Activated CD8-positive, alpha-beta memory T cell treated with anti-CD3 and anti-CD28 coated beads, Interleukin-2, amount 50 U/mL, for 48 hours (primary cell): ENCODE measurements at places on chromosomes 7 and 10.

DNA sequence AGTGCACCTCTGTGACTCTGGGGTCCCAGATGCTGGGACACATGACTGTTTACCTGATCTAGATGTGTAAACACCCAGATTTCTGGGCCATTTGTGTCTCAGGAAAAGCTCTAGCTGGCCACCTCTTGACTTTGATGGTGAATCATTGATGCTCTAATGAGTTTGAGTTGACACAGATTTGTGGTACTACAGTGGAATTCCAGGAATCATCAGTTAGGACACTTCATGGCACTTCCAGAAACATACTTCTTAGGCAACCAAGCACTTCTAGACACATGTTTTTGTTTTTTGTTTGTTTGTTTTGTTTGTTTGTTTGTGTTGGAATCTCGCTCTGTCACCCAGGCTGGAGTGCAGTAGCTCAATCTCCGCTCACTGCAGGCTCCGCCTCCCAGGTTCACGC is 302.2 kb upstream of the ZMIZ1 start:
- no peak for DNase-seq

GRCh38 chr7:140334341-140335057 is 63.8 kb downstream of the SLC37A3 start:
- DNase-seq = no peak

DNA sequence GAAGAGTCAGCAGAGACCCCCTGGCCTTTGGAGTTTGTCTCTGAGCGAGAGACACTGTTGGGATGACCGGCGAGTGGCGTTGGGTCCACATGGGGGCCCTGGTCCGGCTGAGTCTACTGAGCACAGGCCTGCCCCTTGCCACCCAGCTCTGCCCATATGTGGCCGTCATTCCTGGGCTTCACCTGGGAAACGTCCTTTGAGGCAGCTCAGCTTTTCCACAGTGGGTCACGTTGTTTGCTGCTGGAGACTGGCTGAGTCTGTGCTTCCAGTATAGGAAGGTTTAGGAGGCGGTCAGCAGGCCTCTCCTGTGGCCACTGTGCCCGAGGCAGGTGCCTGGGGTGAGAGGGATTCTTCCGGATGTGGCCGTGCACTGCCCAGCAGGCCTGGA is 17.1 kb downstream of the ADAM8 start:
- no peak for DNase-seq

DNA sequence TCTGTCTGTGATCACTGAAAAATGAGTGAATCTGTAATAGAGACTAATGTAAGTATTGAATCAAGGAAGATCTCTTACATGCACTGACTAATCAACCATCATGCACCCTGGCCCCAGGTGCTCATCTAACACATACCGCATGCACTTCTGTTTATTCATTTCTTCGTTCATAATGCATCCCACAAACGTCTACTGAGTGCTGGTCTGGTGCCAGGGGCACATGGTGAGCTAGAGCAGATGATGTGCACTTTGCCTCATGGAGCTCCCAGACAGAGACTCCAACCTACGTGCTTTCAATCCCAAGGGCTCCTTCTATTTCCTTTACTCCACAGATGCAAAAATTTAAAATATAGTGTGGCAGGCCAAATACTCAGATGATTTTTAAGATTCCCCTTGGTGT is 10.7 kb downstream of the C10orf90 start:
- DNase-seq = no peak

DNA sequence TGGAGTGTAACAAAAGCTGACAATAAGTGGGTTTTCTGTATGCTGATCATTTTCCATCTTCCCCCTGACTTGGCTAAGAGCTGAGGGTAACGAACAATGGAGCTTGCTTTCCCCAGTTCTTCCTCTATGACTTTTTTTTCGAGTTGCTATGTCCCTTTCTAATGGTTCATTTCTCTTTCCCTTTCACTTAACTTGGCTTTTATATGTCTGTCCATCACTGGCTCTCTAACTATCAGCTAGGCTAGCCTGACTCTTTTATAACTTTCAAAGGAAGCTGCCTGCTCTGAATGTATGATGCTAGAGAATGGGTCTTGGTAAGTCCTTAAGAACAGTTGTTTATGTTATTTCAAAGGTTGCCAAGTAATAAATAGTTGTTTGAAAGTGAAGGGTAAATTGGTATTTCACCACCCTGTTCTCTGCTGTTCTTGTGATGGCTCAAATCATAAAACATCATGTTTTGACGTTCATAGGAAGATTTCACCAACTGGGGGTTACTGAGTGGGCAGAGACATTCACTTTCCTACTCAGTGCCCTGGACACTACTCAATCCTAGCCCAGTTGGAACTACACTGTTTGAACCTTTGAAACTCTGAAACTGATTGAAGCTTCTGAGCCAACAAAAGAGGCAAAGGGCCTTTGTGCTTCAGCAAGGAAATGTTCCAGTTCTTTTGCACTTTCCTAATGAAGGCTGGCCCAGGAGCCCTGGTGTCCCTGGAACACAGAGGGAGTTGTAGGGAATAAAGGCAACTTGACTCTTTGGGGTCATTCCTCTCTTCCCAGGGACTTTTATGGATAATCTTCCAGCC is 85.4 kb upstream of the PHYHIPL start:
- DNase-seq = no peak

DNA sequence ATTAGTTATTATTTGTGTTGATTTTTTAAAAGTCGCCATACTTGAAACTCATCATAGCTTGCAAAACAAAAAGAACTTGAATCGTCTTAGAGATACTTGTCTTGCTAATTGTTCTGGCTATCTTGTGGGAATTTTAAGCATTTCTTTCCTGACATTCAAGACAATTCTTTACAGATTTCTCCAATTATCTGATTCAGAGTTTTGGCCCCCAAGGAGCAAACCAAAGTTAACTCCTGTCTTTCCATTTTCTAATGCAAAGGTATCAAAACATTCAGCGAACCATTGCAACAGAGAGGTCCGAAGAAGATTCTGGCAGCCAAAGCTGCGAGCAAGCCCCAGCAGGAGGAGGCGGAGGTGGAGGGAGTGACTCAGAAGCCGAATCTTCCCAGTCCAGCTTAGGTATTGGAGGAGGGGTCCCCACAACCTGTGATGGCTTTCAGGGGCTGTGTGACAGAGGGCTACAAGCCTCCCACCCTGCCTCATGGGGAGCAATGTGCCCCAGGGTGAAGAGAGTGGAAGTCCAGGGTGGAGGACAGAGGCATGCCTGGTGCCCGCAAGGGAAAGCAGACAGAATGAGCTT is 119.4 kb upstream of the STK17A start:
- no peak for DNase-seq

DNA sequence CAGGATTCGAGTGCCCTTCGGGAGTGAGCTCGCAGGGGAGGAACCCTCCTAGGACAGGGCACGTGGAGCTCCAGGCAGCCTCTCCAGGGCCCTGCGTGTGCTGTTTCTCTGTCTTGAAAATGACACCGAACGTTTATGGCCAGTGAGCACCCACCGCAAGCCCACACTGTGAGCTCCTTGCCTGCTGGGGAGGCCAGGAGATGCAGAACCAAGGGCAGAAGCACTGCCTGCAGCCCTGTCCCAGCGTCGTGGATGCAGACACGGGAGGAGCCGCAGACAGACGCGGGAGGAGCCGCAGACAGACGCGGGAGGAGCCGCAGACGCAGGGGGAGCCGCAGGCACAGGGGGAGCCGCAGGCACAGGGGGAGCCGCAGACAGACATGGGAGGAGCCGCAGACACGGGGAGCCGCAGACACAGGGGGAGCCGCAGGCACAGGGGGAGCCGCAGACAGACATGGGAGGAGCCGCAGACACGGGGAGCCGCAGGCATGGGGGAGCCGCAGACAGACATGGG is 314.4 kb downstream of the PTPRN2 start:
- no peak for DNase-seq

GRCh38 chr10:102266670-102267069 is 21.3 kb downstream of the GBF1 start:
- DNase-seq = no peak
